ENCODE measurements at places on chromosomes 2 and 18.

- peaks cover 4% of the 10 kb centered on the region for H3K36me3 ChIP-seq
- no peak overlapping the region for H3K4me3 ChIP-seq
- H3K4me1 ChIP-seq, result no peaks in the 10 kb centered on the region
- H3K27ac ChIP-seq, result no peak overlapping the region
- no peaks in the 10 kb centered on the region for H3K27me3 ChIP-seq
These were observed 355.5 kb upstream of the ZEB2 start for GRCh38 chr2:144875290-144875969.

DNA sequence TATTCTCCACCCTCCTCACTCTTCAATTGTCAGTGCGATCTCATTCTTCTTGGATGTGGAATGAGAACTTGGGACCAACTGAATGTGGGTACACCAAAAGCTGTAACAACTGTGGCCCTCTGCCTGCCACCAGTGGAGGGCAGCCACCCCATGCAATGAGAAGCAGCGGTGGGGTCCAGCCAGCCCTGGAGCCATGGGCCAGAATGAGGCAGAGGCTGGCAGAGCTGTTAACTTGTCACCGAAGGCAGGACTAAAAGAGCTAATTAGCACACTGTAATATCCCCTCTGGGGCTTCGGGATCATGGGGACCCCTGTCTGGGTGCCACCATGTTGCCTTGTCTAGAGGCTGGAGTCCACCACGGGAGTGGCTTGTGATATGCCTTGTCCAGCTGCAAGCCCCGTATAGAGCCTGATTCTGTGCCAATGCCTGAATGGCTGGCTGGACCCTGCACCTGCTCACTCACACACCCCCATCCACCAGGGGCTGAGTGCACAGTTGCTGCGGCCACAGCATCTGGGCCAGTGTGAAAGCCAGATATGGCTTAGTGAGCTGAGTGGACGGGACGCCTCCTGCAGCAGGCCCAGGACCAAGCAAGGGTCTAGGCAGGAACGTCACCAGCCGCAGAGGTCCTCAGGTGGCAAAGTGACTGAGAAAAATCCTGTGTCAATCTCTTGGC is 680.5 kb downstream of the DSC3 start:
- DNase-seq, result no peak
- no peaks in the 10 kb centered on the region for H3K27me3 ChIP-seq
- no peak overlapping the region for H3K27ac ChIP-seq
- H3K4me3 ChIP-seq, result no peak overlapping the region
- no peaks in the 10 kb centered on the region for H3K36me3 ChIP-seq

GRCh38 chr2:145036421-145037011 is 516.6 kb upstream of the ZEB2 start:
- H3K27ac ChIP-seq, result no peak overlapping the region
- no peaks in the 10 kb centered on the region for H3K36me3 ChIP-seq
- no peaks in the 10 kb centered on the region for H3K4me1 ChIP-seq

GRCh38 chr2:126837966-126838715 is 60.5 kb upstream of the TEX51 start:
- H3K36me3 ChIP-seq, result no peaks in the 10 kb centered on the region
- H3K4me1 ChIP-seq, result no peaks in the 10 kb centered on the region
- H3K27ac ChIP-seq, result no peak overlapping the region
- H3K27me3 ChIP-seq, result no peaks in the 10 kb centered on the region
- DNase-seq, result no peak
- H3K4me3 ChIP-seq, result no peak overlapping the region

DNA sequence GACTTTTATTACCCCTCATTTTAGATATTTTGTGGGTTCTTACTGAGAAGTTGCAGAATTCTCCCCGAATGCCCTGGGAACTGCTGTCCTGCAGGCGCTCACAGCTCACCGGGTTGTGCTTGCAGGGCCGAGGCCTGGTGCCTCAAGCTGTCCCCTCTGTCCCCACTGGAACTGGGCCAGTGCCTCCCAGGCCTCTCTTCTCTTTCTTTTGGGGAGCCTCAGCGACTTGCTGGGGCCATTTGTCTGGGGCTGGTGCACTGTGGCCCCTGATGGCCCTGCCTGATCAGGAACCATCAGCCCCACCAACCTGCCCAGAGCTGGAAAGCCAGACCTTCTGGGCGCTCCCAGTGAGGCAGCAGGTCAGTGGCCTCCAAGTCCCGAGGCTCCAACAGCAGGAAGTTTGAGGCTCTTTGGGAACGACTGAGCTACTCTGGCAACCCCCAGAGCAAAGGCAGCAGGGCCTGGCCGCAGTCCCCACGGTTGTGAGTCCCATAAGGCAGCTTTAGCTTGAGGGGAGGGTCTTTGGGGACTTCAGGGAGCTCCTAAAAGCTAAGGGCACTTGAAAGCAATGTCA is 14.7 kb upstream of the NEU4 start:
- DNase-seq, result peak; percentile 9
- no peak overlapping the region for H3K27ac ChIP-seq
- H3K4me1 ChIP-seq, result no peaks in the 10 kb centered on the region
- H3K27me3 ChIP-seq, result peaks cover 2% of the 10 kb centered on the region
- no peak overlapping the region for H3K4me3 ChIP-seq
- H3K36me3 ChIP-seq, result peaks cover 16% of the 10 kb centered on the region

DNA sequence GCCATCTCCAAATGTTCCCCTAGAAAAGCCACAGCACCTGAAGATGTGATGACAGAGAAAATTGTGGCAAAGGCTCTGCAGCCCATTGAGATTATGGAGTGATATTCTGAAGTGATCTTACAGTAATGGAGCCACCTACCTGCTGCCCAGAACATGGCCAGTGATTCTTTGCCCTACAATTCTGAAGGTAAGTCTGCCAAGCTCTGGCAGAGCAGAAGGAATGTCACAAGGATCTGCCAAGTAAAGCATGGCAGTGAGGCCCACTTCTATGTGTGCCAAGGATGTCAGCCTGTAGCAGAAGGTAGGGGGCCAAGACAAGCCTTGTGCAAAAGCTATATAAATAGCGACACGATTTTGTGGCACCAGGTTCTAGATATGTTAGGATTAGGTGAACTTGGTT is 155.1 kb downstream of the RND3 start:
- DNase-seq, result no peak
- no peaks in the 10 kb centered on the region for H3K36me3 ChIP-seq
- peaks cover 2% of the 10 kb centered on the region for H3K27me3 ChIP-seq
- H3K4me1 ChIP-seq, result peaks cover 2% of the 10 kb centered on the region

Data from glutamatergic neuron (in vitro differentiated cells).